Spleen (tissue), 13 donors: ENCODE measurements at places on chromosomes 2 and 18. TPM values are rescaled to one million over a fixed set of nuclear protein-coding genes. Genes with fewer than 3 reads are reported as not detected.

NCL gene
- total RNA-seq: 336 TPM

- no peak for DNase-seq
Observed at GRCh38 chr2:3040496-3041140, 337.0 kb downstream of the EIPR1 start.

- no peak for DNase-seq
Observed at GRCh38 chr18:6601241-6601640, 128.3 kb upstream of the ARHGAP28 start.

MARCHF4 gene
- total RNA-seq: not detected
